Stimulated activated CD8-positive, alpha-beta memory T cell treated with anti-CD3 and anti-CD28 coated beads, Interleukin-4, amount 100 ng/mL, for 4 hours (primary cell): ENCODE measurements at places on chromosomes 6 and 20.

DNA sequence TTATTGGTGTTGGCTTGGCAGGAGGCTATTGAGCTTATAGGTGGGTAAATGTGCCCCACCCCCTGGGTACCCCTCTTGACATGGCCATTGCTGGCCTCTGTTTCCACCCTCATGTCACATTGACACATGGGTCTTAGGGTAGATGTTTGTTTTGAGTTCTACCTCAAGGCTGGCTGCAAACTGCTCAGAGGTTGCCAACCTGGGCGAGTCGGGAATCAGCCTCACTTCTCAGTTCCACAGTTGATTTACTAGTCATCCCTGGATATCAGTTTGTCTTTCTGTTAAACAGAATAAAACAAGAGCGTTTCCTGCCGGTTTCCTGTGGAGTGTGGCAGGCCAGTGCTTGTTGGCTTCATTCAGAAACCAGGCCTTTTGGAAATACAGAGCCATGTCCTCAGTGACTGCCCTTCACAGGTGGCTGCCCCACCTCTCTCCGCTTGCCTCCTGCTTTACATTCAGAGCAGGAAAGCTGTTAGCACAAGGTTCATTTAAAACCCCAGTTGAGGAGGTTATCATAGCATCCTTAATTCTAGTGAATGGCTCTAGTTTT lies 105.6 kb downstream of the TCP11 start:
- no peak for DNase-seq

DNA sequence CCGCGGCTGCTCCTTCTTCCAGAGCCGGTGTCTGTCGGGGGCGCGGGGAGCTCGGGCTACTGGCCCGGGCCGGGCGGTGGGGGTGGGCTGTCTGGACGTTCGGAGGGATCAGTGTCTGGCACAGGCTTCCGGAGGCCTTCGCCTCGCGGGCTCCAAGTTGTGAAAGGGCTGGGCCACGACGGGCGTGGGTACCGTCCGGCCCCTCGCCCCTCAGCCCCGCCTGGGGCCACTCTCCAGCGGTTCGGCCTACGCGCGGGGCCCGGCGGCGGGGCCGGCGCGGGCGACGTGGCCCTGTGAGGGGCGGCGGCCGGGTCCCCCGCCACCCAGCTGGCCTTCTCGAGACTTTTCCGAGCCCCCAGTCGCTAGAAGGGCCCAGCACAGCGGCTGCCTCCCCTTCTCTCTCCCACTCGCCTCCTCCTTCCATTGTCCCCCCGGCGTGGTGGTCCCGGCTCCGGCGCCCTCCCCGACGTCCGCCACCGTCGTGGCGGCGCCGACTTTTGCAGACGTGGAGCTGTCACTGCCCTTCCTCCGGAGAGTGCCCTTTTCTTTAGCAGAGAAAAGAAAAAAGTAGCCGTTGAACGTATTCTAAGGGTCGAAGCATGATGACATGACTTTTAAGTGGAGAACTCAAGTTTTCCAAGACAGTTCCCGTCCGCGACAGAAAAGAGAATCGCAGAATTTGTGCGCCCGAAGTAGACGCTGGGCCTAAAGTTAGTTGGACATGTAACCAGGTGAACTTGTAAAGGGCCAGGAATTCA lies 571 bp downstream of the ITCH start:
- DNase-seq, result no peak

DNA sequence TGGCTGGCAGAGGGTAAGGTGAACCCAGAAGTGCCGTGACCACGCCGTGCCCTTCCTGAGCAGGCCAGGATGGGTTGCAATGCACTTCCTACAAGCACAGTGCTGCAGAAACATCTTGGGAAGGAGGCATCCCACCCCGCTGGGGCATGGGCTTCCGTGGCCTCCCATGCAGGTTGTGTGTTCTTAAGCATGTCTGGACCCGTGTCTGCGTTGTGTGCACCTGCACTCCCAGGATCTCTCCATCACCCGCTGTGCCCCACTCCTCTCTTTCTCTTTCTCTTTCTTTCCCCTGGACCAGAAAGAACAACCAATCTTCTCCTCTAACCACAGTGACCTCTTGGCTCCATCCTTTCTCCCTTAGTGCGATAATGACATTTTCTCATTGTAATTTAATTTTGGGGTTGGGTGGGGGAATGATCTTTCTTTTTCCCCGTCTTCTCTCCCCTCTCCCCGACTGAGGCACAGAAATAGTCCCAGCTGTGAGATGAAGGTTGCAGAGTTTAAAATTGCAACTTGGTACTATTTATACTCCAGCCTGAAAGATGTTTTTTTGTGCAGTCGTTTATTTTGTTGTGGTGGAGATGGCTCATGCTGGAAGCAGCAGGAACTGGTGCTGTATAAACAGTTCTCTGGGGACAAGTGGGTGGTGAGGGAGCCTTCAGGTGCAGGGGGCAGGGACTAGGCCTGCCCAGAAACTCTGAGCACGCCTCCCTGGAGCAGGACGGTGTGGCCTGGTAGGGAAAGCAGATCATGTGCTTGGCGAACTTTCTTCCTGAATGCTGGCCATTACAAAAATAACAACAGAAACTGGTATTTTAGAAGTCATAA lies 20.5 kb downstream of the BCAS4 start:
- DNase-seq, result no peak

GRCh38 chr20:49432550-49432949 lies 49.9 kb downstream of the KCNB1 start:
- no peak for DNase-seq

- DNase-seq, result no peak
Measured at GRCh38 chr6:25336996-25337395, 57.8 kb downstream of the CARMIL1 start.

DNA sequence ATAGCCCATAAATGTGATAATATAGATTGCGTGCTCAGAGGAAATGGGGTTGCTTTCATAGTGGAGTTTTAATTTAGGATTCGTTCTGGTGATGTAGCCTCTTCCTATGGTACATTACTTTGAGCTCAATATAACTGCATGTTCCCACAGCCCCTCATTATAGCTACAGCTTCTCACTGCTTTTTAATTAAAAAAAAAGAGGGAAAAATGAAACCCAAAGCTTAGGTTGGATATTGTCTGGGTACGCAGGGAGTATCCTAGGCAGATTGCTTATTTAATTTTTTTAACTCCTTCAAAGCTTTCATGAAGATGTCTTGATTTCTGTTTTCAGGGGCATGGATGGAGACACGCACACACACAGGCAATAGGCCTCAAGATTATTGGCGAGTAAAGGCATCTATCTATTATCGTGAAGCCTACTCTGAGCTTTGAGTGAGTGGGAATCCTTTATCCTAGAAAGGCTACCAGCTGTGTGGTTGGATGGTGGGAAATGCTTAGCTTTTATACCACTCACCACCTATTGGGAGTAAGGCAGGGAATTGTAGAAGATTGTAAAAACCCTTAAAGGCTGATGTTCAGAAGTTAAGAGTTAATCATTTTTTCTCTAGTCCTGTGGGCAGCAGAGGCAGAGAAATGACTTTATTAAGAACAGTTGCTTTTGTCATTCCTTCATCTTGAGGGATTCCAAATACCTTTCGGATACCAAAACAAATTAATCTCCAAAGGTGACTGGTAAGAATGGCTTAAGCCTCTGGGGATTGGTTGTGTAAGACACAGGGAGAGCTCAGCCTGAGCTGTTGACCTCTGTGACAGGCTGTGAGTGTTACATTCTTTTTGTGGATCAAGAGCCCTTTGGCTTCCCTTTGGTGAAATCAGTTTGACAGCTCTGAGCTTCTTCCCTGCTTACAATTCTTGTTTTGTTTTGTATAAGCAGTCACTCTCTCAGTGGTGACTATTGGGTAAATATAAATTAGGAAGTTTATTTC lies 33.4 kb downstream of the CTNNBL1 start:
- DNase-seq, result no peak

DNA sequence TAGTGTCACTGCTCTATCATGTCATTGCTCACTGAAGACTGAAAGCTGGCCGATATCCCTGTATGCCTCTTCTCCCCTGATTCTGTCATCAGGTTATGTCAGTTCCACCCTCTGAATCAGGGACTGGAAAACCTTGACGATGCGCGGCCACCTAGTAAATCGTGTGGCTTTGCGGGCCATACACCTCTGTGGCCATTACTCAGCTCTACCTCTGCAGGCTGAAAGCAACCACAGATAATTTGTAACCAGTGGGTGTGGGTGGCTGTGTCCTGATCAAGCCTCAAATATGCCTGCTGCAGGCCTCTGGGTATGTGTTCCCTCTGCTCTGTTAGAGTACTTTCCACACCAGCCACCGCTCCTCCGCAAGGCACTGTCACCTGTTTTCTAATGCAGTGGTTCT lies 105.2 kb downstream of the GMPR start:
- no peak for DNase-seq
